ENCODE measurements at places on chromosomes 16 and 17. TPM values are rescaled to one million over a fixed set of nuclear protein-coding genes. Genes with fewer than 3 reads are reported as not detected.

- DNase-seq: no peak
Observed at GRCh38 chr16:81973737-81974136, 37.5 kb downstream of the SDR42E1 start.

GRCh38 chr17:80260791-80261158 lies at the start of gene RNF213:
Gene RNF213 (plus strand): TSS chr17:80260852. CDS start chr17:80263682, 2,830 bp downstream.
- DNase-seq: no peak

- no peak for DNase-seq
Observed at GRCh38 chr16:13060932-13061331, 159.5 kb downstream of the SHISA9 start.

The GRIN2A gene
- under 0.01 TPM for total RNA-seq

DNA sequence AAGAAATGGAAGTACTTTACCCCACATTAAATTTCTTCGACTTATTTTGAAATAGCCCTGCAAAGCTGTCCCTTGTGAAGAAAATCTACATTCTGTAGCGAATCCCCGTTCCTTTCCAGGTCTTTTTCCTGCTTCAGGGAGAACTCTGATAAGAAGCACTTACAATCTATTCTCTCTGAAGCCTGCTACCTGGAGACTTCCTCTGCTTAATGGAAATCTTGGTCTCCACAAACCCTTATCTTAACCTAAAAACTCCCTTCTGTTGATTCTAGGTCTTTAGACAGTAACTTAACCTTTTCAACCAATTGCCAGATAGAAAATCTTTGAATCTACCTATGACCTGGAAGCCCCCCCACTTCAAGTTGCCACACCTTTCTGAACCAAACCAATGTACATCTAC lies 1.6 kb upstream of the CYBC1 start:
- no peak for DNase-seq

The TNFRSF17 gene
- total RNA-seq: not detected
